ENCODE measurements at places on chromosomes 11 and 22.
A peak's percentile ranks its signal among the peaks of the same experiment; 100 is the strongest.

- DNase-seq: peak; percentile 60
Measured at GRCh38 chr11:113587308-113587739, 112.1 kb upstream of the DRD2 start.

- DNase-seq: no peak
Measured at GRCh38 chr11:98701541-98701940, 319.2 kb upstream of the CNTN5 start.

DNA sequence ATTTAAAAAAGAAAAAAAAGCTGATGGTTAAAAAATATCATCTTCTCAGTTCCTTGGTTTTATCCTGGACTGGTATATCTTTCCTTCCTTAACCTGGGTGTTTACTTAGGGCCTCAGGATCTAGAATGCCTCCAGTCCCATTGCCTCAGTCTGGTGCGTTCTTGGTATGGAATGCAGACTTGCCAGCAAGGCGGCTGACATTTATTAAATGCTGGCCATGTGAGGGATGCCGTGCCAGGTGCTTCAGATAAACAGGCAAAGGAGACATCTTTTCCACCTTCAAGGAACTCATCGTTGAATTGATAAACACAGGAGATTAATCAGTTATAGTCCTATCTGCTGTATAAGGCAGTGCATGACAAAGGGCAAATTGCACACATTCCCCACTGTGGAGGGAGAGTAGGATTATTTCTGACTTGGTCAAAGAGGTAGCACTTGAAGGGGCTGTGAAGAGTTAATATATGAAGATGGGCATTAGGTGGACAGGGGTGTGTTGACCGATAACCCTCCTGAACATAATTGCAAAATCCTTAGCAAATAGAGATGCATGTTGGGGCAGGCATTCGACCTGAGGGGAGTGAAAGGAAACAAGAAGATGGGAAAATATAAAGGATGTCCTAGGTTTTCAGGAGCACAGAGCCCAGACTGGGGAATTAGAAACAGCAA, 54.4 kb downstream of the ALX4 start:
- no peak for DNase-seq

GRCh38 chr11:33689501-33689900, 11.1 kb downstream of the C11orf91 start:
- DNase-seq: no peak

GRCh38 chr22:46914481-46914880, 152.0 kb downstream of the TBC1D22A start:
- DNase-seq: no peak

DNA sequence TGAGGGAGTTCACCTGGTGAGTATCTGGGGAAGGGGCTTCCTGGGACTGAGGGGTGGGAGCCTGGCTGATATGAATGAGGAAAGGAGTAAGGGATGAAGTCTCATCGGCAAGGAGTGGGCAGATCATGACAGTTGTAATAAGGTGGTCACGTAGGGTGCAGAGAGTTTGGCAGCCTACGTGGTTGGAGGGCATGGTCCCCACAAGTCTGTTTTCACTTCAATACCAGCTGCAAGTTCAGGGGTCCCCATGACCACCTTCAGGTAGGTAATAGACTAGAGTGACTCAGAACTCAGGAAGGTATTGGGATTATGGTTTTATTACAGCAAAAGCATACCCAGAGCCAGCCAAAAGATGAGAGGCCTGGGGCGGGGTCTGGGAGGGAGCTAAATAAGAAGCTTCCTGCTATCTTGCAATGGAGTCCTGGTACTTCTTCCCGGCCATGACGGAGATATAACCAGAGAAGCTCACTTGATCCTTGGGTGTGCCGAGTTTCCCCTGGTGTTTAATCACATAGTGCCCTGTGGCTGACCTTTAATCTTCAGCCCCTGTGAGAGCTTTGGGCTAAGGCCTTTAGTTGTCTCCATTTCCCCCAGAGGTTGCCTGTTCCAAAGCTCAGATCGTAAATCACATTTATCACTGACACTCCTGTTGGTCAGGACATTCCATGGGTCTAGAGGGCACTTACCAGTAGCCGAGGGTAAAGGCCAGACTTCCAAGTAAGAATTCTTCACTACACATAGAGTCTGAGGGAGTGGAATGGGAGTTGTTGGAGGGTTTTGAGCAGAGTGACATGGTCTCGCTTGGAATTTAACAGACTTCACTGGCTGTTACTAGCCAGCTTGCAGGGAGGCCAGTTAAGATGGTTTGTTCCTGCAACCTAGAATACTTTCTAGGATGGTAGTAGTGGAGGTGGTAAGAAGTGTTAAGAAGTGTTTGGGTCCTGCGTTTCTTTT, 9.1 kb downstream of the SLC3A2 start:
- DNase-seq: peak; percentile 44

DNA sequence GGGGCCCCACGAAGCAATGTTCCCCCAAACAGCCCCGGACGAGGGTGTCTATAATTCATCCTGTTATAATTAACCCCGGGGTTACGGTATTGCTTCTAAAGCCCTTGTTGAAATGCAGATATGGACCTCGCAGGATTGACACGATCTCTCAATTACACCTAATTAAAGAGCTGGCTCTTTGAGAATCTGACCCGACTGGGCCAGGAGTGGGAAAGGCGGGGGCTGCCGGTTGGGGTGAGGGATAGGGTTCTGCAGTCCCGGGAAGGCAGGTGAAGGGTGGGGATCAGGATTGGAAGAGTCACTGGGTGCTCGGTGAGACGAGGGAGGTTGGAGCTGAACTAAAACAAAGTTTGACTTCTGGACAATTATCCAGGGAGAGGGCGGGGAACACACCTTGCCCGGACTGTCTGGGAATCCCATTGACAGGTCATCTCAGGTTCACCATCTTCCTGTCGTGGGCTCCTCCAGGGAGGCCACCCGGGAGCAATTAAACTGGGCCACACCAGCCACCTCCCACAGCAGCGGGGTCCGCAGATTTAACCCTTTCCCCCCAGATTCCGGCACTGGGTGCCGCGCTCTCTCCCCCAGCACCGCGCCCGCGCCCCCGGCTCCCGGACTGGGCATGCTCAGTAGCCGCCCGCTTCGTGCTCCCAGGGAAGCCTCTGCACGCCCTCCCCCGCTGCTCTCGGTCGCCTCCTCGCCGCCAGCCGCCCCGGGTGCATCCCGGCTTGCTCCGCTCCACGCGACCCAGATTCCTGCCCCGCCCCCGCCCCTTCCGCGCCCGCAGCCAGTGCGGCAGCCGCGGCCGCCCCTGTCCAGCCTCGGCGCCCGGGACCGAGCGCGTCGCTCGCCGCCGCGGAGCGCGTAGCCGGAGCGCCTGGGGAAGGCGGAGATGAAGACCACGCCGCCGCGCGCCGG, at the start of gene ELMOD1:
ELMOD1 (plus strand) TSS at position 688 of the 918 bp plus-strand sequence. CDS start 27,043 bp downstream, outside the sequence.
- DNase-seq: peak; percentile 63

DNA sequence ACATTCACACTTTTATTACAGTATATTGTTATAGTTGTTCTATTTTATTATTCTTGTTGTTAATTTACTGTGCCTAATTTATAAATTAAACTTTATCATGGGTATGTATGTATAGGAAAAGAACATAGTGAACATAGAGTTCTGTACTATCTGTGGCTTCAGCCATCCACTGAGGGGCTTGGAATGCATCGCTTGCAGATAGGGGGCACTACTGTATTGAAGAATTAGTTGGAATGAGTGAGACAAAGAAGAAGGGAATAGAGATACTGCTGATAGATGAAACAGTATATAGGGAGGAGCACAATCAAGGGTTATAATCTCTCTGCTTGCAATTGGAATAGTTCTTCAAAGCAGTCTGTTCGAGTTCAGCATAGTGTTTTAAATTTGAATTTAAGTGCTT, 432.2 kb downstream of the RAB38 start:
- DNase-seq: no peak

- DNase-seq: no peak
Measured at GRCh38 chr11:56509439-56509838, 18.3 kb upstream of the OR5M8 start.

GRCh38 chr11:27401833-27402316, 38.9 kb upstream of the CCDC34 start:
- no peak for DNase-seq

DNA sequence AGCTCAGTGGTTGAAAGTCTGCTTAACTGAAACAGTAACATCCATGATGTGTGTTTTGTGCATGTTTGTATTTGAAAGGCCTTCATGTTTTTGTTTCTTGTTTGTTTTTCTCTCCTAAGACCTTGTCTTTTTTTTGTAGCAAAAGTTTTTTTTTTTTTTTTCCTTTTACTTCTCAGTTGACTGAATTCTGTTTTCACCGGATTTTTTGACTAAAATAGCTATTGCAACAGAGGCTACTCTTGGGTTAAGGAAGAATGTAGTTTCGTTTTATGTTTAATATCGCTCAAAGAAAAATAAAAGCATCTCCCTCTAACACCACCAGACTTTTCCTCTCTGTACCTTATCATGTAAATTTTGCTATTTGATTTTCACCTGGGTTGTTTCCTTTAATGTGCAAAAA, 15.1 kb downstream of the APOL6 start:
- DNase-seq: no peak

- peak; percentile 84 for DNase-seq
Measured at GRCh38 chr11:77151804-77152509, 23.9 kb downstream of the MYO7A start.

GRCh38 chr11:131301306-131301705, 69.1 kb upstream of the NTM start:
- no peak for DNase-seq

DNA sequence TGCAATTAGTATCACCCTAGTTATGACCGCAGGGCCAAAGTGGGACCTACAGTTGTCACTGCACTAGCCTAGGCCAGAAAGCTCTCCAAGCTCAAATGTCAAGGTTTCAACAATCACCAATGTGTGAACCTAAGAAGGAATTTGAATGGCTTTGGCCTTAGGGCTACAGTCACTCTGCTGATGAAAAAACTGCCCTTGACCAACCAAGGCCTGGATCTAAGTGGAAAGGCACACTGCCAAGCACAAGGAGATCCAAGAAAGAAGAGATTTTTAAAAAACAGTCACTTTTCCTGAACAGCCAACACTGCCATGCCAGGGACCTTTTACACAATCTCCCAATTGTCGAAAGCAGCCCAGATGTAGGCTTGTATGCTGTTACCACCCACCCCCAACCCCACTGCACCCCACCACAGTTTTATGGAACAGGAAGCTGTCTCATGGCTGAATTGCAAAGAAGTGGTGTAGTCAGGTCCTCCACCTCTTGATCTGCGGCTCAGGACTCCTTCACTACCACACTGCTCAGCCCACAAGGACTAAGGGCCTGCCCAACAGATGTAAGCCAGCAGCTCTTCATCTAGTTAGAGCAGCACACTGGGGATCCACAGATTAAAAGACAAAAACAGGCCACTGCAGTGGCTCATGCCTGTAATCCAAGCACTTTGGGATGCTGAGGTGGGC, 32.9 kb downstream of the SMCO4 start:
- DNase-seq: no peak

GRCh38 chr11:31366795-31367194, 2.7 kb downstream of the DCDC1 start:
- no peak for DNase-seq

GRCh38 chr11:108685419-108686130, 20.7 kb downstream of the DDX10 start:
- no peak for DNase-seq

DNA sequence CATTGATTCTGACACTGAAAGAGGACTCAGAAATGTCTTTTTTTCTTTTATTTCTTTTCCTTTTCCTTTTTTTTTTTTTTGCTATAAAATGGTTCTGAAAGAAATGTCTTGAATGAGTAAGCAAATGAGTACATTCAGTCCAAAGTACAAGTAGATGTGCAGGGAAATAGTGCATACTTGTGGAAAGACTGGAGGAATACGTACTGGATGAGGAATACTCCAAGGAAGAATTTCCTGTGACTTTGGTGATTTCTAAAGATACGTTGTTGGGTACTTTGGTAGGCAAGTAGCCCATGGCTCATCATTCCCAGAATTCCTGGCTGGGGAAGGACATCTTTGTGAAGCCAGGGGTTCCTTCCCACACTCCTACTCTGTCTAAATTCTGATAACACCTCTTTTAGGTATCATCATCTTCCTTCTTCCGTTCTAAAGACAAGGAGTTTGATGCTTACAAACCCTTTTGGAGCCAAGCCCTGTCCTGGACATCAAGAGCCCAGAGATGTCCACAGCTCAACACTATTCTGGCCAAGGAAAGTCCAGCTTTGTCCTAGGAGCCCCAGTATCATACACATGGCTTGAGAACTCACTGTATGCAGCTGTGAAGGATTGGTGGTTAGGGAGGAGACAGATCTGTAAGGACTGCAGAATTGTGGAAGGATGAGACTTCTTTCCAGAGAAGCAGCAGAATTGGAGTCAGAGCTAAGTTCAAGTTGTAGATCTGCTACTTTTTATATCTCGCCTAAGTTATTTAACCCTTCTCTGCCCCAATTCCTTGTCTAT, 4.8 kb upstream of the NUP98 start:
- DNase-seq: no peak

DNA sequence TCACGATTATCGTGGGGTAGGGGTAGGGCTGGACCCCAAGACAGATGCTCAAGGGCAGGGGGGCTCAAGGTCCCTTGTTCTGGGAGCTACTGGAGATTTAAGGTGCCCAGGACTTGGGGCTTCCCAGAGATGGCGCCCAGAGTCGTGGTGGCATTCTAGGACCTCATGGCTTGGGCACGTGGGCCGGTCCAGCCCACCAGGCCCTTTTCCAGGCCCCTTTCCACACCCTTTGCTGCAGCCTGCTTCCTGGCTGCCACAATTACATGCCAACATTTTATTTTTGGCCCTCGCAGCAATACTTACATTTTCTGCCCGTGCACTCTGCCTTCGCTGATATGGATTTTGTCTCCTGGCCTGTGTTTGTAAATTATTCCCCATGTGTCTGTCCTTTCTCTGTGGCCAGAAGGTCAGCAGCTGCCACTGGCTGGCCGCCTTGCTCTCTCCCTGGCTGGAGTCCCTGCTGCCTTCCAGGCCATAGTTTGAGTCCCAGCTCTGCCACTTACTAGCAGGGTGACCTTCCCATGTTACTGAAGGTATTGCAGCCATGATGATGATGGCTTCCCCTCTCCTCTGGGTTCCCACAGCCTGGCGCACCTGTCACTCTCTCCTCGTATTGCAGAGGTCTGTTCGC, 11.2 kb downstream of the MB start:
- DNase-seq: no peak

DNA sequence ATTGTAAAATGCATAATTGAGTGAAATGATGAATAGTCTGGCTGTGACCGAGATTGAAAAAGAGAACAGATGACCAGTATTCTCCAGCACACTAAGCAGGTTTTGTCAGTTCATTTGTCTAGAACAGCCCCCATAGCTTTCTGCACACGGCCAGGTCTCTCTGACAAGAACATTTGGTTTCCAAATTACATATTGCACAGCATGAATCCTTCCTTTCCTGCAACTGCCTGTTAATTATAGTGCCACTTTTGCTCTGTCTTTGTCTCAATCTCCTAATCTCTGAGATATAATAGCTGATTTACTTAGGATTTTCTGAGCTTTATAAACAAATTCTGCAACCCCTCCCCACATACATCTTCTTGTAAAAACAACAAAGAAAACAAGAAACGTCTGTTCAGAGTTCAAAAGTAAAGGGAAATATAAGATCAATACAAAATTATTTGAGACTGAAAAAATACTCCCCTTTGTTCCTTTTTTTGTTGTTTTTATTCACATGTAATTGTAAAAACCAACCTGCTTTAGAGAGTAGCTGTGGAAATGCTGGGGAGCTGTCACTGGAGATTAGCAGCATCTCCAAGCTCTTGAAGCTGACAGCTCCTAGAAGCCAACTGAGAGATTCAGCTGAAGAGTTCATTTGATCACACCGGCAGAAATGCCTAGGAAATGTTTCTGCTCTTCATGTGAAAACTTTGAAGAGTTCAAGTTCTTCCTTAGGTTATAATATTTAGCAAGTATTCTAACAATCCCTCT, 998.1 kb downstream of the DLG2 start:
- DNase-seq: no peak

GRCh38 chr22:45268167-45268957, 16.4 kb upstream of the UPK3A start:
- no peak for DNase-seq

GRCh38 chr11:125374398-125374797, 121.7 kb downstream of the FEZ1 start:
- no peak for DNase-seq
